ENCODE measurements at places on chromosomes 12 and 14.

DNA sequence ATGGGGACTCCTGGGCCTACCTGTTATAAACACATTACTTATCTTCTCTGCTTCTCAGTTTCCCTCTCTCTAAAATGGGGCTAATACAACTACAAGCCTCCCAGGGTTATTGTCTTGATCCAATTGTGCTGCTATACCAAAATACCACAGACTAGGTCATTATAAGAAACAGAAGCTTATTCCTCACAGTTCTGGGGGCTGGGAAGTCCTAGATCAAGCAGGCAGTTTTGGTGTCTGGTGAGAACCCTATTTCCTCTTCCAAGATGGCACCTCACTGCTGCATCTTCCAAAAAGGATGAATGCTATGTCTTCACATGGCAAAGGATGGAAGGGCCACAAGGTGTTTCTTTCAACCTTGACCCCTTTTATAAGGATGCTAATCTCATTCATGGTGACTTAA, 732.9 kb upstream of the TBX3 start:
- no peak for DNase-seq

DNA sequence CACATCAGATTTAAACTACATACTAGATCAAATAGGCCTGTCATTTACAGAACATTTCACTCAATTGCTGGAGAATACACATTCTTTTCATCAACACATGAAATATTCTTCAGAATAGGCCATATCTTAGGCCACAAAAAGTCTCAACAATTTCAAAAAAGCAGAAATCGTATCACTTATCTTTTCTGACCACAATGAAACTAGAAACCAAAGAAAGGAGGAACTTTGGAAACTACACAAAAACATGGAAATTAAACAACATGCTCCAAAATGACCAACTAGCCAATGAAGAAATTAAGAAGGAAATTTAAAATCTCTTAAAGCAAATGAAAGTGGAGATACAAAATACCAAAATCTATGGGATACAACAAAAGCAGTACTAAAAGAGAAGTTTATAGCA, 35.1 kb downstream of the PARP11 start:
- DNase-seq, result no peak

DNA sequence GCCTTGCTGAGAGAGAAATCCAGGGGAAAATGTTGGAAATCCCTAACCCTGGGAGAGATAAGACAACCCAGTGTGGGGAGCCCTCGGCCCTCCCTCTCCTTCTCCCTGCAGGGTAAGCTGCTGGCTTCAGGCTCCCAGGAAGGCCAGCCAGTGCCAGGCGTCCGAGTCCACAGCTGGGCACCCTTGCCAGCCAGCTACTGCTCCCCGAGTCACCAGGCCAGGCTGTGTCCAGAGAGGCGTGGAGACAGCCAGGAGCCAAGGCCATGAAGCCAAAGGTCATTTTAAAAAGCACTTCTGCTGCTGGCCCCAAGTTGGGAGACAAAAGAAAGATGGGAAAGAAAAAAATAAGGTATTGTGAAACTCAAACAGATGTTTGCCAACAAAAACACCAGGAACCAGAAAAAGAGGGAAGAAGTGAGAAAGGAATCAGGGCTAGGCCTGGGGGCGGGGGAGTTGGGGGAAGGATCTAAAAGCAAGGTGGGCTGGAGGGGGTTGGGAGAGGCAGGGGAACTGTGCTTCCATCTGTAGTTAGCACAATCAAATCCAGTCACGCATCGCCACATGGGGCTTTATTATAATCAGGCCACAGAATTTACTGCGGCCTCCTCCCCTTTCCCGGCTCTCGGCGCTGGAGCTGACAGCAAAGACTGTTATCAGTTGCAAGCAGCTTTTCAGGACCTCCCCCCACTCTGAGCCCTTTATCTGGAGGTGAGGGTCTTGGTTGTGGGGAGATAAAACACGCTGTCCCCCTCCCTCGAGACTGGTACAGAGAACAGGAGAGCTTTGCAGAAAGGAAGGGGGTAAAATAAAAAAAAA, 33.5 kb downstream of the RBM19 start:
- no peak for DNase-seq

DNA sequence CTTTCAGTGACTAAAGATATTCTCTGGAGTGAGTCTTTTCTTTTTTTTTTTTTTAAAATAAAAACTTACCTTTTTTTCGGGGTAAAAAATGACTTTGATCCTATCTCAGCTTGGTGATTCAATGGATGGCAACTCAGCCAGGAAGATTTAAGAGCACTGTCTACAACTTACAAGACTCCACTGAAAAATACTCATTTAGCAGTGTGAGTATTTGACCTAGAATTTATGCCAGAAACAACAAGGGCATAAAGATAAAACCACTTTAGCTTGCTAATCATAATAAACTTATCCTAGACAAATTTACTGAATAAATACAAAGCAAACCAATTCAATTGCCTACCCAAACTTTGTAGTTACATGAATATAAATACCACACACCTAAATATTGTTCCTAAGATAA, 446.6 kb downstream of the RPS29 start:
- DNase-seq, result no peak

DNA sequence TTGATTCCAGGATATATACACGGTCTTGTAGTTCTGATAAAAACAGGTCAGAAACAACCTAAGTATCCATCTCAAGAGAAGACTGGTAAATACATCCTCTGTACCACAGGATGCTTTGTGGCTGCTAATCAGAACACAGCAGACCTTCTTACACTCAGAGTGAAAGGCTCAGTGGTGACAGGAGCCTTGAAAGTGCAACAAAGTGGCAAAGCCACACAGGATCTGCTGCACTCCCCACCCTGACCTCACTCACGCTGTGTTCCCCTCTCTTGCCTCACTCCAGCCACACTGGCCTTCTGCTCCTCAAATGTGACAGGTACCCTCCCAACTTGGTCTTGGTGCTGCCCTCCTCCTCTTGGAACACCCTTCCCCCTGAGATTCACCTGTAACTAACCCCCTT, 98.1 kb upstream of the GRIP1 start:
- no peak for DNase-seq

DNA sequence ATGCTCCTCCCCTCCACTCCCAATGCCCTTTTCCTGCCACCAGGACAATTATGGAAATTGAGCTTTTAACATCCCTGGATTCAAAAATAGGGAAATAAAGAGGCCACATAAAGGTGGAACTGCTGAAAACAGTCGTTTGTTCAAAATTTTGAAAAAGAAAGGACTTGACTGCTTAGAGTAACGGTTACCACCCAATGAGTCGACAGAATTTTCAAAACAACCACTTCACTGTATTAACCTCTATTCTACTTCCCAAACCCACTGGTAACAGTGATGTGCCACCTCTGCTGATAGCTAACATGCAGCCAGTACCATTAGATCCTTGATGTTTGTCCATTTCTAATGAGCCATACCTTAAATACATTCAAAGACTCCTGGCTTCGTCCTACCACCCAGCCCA, 4.9 kb downstream of the ST8SIA1 start:
- no peak for DNase-seq

DNA sequence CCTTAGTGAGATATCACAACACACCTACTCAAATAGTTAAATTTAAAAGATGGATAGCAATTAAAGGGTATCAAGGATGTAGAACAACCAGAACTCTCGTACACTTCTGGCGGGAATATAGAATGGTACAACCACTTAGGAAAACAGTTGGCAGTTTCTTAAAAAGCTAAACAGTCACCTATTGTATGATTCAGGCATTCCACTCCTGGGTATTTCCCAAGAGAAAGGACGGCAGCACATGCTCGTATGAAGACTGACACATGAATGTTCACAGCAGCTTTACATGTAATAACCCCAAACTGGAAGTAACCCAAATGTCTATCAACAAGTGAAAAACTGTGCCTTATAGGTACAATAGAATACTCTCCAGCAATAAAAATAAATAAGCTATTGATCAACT, 465.2 kb downstream of the VRK1 start:
- DNase-seq, result no peak

- DNase-seq, result peak; percentile 46
Measured at GRCh38 chr14:32366986-32367385, 37.9 kb downstream of the AKAP6 start.

DNA sequence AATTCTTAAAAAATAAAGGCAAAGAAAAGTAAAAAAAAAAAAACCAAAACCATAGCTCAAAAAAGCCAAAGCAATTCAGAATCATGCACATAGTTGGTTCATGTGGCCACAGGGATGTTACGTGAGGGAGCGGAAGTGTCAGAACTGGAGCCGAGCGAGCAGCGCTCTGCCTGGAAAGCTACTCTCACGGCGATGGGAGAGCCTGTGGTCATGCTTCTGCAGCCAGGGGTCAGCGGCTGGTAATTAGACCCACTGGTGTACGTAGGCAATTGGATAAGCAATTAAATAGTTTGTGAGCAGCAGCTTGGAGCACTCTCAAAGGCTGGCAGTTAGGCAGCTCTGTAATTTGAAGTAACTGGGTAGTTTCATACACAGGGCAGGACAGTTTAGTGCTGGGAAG, 58.1 kb downstream of the TRHDE start:
- no peak for DNase-seq

DNA sequence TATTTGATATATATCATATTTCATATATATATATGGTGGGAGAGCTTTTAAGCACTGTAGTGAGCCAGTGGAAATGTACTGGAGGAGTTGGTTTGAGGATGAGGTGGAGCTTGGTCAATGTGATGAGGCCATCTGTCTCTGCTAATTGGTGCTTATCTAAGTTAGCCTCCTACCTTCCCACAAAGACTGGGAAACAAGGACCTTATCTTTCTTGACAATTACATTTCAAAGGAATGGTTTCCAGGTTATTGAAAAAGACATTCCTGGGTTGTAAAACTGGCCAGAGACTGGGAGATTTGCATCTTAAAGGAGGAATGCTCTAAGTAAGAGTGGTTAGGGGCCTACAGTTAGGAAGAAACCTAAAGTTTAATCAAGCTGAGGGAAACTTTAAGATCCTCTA, 212.8 kb upstream of the SYT1 start:
- DNase-seq, result no peak

- DNase-seq, result no peak
Measured at GRCh38 chr14:91606851-91607250, 96.7 kb upstream of the PPP4R3A start.

DNA sequence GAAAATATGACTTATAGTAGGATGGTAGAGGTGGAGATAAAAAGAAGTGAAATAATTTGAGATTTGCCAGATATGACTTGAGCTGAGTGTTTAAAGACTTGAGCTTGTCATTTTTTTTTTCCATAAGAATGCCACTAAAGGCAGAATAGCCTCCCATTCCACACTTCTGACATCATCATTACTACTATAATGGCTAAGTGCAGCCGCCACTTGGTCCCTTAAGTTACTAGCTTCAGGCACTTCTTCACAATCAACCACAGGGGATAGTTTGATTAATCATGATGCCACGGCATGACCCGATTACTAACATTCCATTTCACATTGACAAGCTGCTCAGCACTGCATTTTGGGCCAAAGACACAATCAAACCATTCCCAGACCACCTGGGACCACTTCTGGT, 127.9 kb downstream of the EFCAB11 start:
- DNase-seq, result no peak

GRCh38 chr12:93847517-93848474, 170.6 kb downstream of the CRADD start:
- DNase-seq, result no peak

- no peak for DNase-seq
Measured at GRCh38 chr12:57602544-57602943, 2.1 kb upstream of the DTX3 start.

DNA sequence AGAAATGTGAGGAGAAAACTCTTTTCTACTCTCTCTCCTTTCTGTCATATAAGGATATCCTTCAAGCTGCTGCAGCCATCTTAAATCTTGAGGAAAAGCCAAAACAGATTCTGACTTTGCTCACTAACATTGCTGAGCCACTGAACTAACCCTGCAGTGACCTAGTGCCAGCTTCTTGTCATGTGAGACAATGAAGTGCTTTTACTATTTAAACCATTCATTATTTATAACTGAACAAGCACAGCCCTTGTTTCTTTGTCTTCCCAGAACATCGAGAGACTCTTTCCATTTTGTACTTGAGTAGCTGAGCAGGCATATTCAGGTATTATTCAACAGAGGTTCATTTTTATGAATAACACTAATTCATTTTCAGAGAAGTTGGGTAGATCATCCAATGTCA, 455.0 kb upstream of the TMPO start:
- no peak for DNase-seq

DNA sequence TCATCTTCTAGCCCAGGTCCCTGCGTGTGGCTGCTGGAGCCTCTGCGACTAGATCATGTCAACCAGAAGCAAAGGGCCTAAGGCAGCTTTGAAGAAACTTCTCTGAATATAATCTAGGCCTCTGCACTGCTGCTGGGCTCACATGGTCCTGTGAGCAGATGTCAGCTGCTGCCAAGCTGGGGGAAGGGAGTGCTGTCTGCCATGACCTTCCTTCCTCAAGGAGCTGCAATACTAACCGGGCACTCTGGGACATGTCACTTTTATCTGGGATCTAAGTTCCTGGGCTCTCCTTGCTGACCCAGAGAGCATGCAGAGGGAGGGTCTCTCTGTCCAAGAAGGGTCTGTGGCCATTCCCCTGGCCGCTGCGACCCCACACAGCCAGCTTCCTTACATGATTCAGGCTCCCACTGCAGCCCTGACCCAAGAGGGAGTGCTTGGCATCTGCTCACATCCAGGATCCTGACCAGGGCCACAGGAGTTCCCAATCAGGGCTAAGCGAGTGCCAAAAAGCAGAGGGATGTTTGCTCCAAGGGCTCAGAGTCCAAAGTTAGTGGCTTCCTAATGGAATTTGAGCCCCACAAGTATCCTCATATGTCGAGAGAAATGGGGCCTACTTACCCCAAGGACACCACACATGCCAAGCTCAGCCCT, 74.0 kb downstream of the PLEKHG3 start:
- no peak for DNase-seq

GRCh38 chr12:13539051-13539450, 342.5 kb downstream of the EMP1 start:
- DNase-seq, result no peak

GRCh38 chr12:54340846-54341245, 15.9 kb downstream of the COPZ1 start:
- DNase-seq, result no peak

- DNase-seq, result no peak
Measured at GRCh38 chr12:4579305-4580102, 17.5 kb downstream of the DYRK4 start.

- DNase-seq, result no peak
Measured at GRCh38 chr12:31224768-31225448, 101.0 kb downstream of the SINHCAF start.

GRCh38 chr12:4356041-4356327, 23.5 kb downstream of the FGF23 start:
- no peak for DNase-seq

DNA sequence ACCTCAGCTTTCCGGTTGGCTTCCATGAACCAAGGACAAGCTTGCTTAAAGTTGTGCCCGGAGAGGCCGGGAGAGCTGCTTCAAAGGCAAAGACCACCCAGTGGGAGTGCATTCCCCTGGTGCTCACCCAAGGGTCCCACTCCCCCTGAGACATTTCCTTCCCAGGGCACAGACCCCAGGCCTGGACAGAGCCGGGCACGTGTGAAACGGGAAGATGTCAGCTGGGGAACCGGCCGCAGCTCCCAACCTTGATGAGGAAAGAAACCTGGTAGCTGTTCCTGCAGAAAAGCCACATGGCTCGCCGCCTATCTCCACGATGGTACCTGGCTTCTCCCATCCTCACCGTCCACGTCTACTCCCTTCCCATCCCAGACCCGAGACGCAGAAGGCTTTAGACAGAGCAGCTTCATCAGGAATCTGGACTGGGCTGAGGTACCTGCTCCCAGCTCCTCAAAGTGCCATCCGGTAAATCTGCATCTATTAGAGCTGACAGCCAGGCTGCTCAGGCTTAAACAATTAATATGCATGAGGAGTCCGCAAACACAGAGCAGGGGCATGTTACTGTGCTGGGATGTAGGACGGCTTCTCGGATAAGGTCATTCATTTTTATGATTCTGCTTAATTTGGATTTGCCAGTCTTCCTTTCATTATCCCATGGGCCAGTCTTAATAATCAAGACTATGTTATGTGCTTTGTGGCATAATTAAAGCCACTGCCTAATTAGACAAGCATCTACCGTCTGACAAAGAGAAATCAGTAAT, 53.1 kb downstream of the GALNT9 start:
- no peak for DNase-seq
